AG09319 (cell line): ENCODE measurements at places on chromosomes 2 and 18.

DNA sequence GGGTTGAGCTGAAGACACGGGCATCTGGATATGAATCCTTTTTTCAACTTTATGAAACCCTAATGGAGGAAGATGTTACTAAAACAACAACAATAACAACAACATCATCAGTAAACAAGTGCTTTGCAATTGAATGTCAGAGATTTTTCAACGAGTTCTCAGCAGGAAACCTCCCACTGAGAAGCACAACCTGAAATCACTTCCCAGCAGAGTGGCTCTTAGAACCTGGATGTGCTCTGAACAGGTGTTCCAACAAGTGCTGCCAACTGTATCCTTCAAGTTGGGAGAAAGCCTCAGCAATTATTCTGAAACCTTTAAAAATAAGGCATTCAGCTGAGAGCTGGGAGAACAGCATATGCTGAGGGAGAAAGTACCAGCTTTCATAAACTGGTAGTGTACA, 1622.7 kb upstream of the CELF4 start:
- no peak for DNase-seq

GRCh38 chr18:7004009-7004408, 113.6 kb downstream of the LAMA1 start:
- no peak for DNase-seq

- no peak for DNase-seq
These were observed 148.9 kb upstream of the GULP1 start for GRCh38 chr2:188142636-188143295.

- DNase-seq, result no peak
These were observed 268.4 kb upstream of the CDH19 start for GRCh38 chr18:66872277-66872676.

DNA sequence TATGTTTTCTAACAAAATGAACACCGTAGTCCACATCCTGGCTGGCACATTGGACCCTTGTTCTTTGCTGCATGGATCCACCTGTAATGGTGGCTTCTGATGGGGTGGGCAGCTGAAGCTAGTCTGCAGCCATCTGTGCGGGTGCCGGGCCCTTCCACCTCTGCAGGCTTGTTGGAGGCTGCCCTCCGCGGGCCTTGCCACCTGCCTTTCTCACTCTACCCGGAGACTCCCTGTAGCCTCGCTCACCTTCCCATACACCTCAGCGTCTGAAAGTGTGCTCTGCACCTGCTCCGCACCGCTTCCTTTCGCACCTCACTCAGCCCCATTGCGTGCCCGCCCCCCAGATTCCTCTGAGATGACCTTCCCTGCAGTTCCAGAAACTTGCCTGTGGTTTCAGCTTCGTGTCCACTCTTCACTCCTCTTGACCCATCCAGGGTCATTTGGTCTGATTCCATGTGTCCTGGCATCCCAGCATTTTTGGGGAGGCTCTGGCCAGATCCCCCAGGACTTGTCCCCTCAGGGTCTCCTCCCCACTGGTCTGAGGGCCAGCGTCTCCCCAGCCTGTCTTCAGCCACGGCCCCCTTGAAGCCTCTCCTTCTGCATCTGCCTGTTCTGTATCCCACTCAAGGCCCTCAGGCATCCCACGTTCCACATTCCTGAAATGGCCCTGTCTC, 18.2 kb downstream of the ATG4B start:
- no peak for DNase-seq
